ENCODE measurements at places on chromosomes 13 and 19.

DNA sequence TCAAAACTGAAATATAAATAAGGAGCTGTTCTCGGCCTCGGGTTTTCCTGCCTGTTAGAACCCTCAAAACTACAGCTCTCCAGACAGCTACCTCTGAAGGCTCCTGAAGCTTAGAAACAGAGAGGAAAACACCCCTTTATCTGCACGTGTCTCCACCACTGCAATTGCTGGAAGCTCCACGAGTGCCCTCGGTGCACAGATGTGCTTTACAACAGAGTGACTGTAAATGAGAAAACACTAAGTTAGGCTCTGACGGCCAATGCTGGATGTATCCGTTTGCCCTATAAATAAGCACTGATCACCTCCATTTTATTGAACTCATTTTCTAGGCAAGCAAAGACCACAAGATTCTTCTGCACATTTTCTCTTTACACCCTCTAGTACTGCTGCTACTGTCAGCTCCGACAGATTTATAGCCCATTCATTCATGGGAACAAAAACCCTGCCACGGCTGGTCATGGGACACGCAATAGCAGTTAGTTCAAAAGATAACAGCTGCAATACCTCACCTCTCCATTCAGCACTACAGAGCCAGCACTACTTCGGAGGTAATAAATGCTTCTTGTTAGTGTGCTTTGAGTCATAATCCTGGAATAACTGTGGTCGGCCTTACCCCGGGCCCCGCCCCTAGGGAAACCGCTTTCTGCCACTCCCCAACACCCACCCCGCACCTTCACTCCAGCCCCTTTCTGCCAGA, 241.1 kb upstream of the ZNF507 start:
- DNase-seq = no peak

GRCh38 chr13:66992183-66992582, 238.0 kb downstream of the PCDH9 start:
- DNase-seq = no peak

DNA sequence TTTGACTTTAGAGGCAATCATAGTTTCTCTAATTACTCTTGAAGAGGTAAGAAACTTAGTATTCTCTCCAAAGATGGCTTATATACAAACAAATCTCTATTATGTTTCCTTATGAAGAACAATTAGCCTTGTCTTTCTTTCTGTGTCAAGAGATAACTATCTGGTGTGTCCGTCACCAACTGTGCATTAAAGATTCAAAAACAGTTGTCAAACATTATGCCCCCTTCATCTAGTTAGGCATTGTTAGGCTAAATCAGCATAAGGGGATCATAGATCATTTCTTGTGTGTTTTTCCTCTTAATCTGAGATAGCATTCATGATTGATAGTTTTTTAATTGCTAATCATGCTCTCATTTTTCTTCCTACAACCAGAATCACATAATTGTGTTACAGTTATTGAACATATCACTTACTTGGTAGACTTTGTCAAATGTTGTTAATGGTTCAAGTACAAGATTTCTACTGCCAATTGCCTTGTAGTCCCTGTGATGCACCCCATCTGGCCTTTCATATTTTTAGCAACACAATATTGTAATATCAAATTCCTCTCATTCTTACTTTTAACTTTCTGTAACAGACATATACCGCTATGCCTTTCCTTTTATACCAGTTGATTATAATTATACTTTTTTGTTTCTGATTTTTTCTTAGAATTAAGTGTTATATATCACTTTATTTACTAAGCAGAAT, 612.7 kb downstream of the SLITRK6 start:
- no peak for DNase-seq

DNA sequence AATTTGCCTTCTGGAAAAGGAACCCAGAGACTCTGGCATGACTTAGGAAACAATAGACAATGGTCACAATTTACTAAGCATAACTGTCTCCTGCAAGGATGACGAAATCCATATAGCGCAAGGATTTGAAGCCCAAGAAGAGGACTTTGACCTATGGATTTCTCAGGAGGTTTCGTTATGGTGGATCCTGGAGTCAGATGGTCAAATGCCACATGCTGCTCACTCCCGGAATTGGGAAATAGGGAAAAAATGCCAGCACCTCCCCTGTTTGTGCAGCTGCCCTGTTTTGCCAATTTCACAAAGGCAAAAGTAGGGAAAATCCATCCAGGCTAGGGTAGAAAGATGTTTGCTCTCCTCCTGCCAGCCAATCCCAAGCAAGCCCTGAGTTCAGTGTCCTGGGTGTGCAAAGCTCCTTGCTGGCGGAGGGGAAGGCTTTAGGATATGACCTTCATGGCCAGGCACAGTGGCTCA, 23.4 kb downstream of the RDH8 start:
- no peak for DNase-seq

DNA sequence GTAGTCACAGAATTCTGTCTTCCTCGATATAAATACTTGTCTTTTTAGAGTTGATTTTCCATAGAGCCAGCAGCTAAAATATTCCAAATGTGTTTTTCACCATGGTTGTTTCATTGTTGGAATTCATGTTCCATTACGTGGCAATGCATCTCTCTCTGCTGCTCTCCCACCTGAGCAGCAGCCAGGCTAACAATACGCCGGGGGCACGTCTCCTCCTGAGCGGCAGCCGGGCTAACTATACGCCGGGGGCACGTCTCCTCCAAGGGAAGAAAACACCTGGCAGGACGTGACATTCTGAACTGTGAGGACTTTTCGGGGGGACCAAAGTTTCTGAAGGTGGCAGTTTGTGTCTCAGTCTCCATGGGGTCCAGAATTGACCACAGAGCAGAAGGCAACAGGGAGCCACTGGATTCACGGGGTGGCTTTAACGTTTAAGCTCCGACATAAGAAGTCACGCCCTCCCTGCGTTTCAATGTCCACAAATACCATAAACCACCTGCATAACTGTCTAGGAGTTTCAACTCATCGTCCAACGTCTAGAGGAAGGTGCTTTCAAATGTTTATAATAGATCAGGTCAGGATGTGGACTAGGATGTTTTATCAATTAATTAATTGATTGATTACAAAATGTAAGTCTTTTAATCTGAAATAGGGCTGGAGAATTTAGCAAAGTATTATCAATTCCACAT, 15.1 kb downstream of the PLPP2 start:
- DNase-seq = no peak

GRCh38 chr19:29397748-29398147, 128.0 kb upstream of the VSTM2B start:
- no peak for DNase-seq

GRCh38 chr19:49781394-49781793, 14.6 kb downstream of the AP2A1 start:
- no peak for DNase-seq

DNA sequence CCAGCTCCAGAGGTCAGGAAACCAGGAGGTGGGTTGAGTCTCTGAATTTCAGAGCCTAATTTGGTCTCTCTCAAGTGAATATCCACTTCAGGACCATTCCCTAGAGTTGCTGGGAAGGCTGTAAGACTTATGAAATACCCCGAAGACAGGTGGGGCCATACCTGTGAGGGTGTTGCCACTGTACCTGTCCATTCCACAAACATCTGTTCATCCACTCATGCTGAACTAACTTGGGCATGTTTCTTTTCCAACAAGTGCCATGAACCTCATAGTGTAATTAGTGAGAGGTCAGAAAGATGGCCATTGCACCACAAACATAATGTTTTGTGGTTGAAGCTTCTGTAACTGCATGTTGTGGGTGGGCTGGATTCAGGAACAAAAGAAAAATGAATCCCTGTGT, 7.8 kb downstream of the ILF3 start:
- DNase-seq = no peak

GRCh38 chr13:110485604-110486003, 75.9 kb downstream of the RAB20 start:
- DNase-seq = no peak

DNA sequence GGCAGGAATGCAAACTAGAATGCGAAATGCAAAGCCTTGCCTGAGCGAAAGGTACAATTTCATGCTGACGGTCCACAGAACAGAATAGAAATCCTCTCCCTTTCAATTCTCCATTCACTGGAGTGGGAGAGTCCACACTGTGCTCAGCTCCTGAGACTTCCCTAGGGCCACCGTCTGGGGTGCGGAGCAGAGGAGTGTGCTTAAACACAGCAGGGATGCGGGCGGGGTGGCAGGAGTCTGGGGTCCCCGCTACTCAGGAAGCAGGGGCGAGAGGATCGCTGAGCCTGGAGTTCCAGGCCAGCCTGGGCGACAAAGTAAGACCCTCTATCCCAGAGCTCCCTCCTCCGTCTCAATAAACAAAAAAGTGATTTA, 552 bp upstream of the ZNF816 start:
- no peak for DNase-seq

GRCh38 chr13:73714522-73714921, 419.7 kb downstream of the KLF12 start:
- DNase-seq = no peak

- no peak for DNase-seq
Measured at GRCh38 chr19:9130965-9131364, 4.2 kb upstream of the OR7G3 start.

GRCh38 chr19:10503002-10503789, at the start of gene KEAP1:
Gene KEAP1, minus strand, starts transcription at chr19:10503356. Its CDS starts 3,323 bp downstream, at chr19:10500033.
- peak; percentile 42 for DNase-seq

DNA sequence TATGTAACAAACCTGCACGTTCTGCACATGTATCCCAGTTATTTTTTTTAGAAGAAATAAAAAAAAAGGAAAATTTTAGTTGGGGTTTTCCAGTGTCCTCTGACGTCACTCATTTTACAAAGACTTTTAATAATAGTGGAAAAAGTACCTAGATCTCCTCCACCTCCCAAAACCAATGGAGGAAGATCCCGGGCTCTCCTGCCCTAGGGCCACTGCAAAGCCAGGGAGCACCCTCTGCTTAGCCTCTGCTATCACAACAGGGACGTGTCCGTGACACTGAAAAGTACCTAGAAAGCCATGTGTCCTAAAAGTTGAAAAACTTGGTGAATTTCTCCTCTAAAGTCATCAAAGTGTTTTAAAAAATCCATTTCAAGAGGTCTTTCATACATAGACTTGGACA, 46.7 kb upstream of the IRS2 start:
- DNase-seq = no peak

DNA sequence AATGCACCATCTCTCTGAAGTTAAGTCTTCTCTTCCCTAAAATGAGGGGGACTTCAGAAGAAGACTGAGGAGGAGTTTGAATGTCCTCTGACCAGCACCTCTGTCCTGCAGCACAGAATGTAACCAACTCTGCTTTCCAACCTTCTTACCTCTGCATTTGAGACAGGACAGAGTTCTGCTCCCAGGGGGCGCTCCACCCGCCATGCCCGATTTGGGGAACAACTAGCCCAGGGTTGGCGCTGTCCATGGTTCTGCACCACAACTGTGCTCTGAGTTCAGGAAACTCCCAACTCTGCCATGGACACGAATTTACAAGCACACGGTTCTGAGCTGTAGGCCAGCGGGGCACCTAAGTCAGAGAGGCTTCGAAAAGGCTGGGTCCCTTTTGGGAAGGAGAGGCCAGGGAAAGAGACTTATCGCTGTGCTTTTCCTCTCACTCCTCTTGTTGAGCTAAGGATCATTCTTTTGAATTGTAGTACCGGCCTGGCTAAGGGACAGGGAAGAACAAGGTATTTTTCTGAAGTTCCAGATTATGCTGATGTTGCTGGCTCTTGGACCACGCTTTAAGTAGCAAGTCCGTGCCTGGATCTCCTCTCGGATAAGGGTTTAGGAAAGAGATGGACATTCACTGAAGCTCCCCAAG, 22.2 kb downstream of the SIGLEC5 start:
- DNase-seq = no peak

- DNase-seq = no peak
Measured at GRCh38 chr13:109541081-109541480, 245.3 kb downstream of the IRS2 start.

DNA sequence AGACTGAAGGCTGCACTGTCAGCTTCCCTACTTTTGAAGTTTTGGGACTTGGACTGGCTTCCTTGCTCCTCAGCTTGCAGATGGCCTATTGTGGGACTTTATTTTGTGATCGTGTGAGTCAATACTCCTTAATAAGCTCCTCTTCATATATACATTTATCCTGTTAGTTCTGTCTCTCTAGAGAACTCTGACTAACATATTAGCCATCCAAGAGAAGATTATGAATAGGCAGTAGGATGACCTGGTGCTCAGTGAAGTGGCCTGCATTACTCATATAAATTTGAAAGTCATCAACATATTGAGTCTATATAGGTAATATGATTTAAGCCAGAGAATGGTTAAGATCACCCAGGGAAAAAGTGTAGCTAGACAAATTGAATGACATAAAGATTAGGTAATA, 136.3 kb upstream of the UFM1 start:
- no peak for DNase-seq

DNA sequence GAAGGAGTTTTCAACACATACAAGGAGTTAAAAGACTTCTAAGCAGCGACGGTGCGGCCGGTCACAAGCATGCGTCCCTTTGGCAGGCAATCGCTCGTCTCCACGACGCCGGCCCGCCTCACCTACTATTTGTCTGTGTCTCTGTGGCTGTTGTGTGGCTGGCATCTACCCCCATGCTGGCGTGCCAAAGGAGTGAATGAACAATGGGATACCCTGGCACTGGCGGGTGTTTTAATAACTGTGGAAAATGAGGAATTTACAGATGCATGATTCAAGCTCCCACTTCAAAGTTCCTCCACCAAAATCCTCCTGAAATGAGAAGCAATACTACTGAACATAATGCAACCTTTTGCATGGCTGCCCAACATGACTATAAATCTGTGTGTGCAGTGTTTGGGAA, 176.6 kb downstream of the KLF5 start:
- DNase-seq = no peak

- DNase-seq = peak; percentile 98
Measured at GRCh38 chr13:27449936-27450828, at the start of gene MTIF3. Gene MTIF3, minus strand, starts transcription at chr13:27450564. Its CDS starts 10,116 bp downstream, at chr13:27440448.

GRCh38 chr13:61040181-61040580, 375.5 kb downstream of the PCDH20 start:
- no peak for DNase-seq

GRCh38 chr13:32838945-32839344, 177.3 kb upstream of the KL start:
- no peak for DNase-seq

GRCh38 chr13:94121686-94122085, 357.8 kb downstream of the DCT start:
- DNase-seq = no peak

DNA sequence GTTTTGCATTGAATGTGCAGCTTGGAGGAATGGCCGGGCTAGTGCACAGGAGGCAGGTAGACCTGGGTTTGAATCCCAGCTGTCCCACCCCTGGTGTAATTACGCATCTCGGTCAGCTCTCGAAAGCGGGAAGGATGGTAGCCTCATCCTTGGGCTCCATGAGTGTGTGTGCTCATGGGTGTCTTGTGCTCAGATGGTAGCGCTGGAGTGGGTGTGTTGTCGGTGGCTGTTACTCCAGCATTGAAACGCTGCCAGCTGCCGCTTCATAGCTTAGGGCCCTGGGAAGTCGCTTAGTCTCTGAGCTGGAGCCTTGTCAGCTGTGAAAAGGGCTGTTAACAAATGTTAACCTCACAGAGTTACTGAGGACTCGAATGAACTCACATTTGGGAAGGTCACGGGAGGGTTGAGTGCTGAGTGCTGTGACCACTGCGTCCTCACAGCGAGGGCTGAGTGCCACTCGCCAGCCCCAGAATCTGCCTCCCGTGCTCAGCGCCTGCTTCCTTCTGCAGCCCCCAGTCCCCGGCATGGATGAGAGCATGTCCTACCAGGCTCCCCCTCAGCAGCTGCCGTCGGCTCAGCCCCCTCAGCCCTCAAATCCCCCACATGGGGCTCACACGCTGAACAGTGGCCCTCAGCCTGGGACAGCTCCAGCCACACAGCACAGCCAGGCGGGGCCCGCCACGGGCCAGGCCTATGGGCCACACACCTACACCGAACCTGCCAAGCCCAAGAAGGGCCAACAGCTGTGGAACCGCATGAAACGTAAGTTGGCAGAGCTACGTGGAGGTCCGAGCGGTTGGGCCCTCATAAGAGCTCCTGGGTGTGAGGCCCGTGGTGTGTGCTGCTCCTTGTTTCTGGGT, 5.2 kb downstream of the LENG8 start:
- no peak for DNase-seq

All from CD4-positive, alpha-beta memory T cell (primary cell).